ENCODE measurements at places on chromosomes 6 and 20.

GRCh38 chr20:57632286-57632685, 12.1 kb upstream of the ZBP1 start:
- DNase-seq = no peak

DNA sequence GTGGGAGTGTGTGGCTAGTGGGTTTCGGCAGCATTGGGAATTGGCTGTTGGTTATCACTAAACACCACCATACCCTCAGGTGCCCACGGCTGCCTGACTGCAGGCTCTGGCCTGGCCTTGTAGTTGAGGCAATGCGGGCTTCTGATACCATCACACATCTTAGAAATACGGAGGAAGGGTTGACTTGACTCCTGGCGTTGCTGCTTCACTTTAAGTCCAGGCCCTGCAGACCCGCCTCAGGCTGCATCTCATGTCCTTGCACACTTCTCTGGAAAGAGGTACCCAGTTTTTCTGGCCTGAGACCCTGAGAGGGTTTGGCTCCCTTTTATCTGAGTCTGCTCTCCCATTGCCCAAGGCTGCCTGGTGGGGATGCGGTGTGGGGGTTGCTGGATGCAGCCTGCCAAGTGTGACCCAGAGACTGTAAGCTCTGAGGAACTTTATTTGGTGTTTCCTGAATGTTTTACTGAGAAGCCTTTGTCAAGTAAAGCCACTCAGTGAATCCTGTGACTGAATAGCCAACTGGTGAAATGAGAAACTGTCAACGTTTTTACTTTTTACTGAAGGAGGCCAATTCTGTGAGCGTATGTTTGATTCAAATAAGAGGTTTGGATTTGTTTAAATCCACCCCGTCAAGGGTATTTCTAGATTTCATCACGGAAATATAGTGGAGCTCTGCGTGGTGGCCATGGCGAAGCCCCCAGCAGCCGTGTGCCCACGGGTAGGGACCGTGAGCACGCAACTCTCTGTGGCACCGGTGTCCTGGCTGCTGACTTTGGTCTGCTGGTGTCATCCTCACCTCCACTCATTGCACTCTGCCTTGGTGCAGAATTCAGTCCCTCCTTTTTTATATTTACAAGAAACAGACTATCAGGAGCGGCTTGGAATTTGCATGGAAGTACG, 160.1 kb downstream of the DTNBP1 start:
- no peak for DNase-seq

GRCh38 chr6:142183351-142183750, 36.3 kb downstream of the VTA1 start:
- no peak for DNase-seq

DNA sequence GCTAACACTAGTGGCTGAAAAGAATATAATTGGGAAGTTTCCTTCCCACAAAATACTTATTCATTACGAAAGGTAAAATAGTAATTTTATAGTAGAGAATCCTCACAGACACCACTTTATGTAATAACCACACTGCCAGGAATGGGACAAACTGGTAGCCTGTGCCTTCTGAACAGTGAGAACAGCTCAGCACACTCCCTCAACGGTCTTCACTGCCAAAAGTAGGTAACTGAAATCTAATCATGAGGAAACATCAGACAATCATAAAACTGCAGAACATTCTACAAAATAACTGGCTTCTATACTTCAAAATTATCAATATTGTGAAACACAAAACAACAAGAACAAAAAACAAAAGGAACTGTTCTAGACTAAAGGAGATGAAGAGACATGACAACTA, 44.1 kb downstream of the NUP153 start:
- DNase-seq = no peak

GRCh38 chr6:154301086-154301625, 55.4 kb downstream of the IPCEF1 start:
- no peak for DNase-seq

GRCh38 chr6:47133230-47134000, 91.3 kb upstream of the ADGRF1 start:
- DNase-seq = no peak

- peak; percentile 65 for DNase-seq
These were observed 159.9 kb downstream of the OR2B2 start for GRCh38 chr6:27752038-27752885.

DNA sequence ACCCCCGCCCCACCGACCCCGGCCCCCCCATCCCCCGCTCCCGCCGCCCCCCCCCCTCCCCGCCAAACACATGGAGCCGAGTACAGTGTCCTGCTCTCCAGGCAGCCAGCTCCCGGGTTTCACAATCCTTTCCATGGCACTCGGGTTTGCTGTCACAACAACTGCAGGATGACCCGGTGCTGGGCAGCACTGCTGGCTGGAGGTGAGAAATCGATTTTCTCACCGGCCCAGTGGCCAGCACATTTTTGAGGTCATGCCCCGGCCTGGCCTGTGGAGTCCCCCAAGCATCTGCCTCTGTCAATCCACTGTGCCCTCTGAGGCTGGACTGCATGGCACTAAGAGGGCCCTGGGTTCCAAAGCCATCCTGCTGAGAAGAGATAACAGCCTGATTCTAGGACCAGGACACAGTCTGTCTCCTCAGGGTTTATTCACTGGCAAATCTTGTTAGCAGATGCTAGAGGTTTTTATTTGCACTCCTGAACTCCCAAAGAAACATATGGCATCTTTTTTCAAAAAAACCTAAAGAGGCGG, 129.5 kb downstream of the NFATC2 start:
- no peak for DNase-seq

GRCh38 chr6:136723780-136724179, 68.5 kb downstream of the MAP3K5 start:
- no peak for DNase-seq

- no peak for DNase-seq
These were observed 38.4 kb downstream of the AKAP7 start for GRCh38 chr6:131173680-131174079.

DNA sequence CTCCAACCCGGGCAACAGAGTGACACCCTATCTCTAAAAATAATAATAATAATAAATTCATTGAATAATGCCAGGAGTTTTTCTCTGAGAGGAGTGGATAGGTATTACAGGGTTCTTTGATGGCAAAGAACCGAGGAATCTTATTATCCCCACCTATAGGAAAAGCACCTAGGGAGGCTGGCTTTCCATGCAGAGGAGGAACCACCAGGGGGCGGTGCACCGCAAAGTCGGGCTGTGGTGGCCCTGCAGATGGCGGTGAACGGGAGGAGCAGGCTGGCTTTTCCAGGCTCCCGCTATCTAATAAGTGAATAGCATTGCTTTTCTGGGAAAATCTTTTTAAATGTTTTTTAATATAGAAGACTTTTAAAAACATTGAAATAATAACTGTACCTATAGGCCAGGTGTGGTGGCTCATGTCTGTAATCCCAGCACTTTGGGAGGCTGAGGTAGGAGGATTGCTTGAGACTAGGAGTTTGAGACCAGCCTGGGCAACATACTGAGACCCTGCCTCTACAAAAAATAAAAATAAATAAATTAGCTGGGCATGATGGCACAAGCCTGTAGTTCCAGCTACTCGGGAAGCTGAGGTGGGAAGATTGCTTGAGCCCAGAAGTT, 864.2 kb downstream of the KIF16B start:
- DNase-seq = peak; percentile 63

DNA sequence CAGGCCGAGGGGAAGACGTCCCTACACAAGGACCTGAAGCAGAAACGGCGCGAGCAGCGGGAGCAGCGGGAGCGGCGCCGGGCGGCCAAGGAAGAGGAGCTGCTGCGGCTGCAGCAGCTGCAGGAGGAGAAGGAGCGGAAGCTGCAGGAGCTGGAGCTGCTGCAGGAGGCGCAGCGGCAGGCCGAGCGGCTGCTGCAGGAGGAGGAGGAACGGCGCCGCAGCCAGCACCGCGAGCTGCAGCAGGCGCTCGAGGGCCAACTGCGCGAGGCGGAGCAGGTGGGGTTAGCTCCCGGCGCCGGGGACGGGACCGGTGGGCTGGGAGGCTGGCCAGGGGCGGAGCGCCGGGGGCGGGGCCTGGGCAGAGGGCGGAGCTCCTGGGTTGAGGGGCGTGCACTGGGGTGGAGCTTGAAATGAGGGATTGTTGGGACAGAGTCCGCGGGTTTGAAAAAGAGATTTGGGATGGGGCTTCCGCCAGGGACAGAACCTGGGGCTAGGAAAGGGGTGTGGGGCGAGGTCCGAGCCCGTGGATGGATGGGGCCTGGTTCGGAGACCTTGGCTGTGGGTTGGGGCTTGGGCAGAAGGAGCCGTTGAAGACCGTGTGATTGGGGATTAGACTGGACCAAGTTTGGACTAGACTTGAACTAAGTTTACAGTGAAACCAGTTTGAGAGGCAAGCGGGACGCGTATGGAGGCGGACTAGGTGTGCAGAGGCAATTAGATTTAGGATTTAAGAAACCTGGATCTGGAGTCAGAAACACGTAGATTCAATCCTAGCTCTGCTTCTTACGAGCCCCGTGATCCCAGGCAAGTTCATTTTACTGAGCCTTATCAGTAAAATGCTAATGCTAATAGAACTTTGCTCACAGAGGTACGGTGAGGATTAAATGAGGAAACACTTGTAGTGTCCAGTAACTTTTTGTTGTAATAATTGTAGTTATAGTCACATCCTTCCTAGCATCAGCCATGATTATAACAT, 20.9 kb downstream of the DEF6 start:
- peak; percentile 91 for DNase-seq

Data from sciatic nerve (tissue), 2 donors.